Suprapubic skin (tissue), 4 donors: ENCODE measurements at places on chromosomes 12 and 14. TPM values are rescaled to one million over a fixed set of nuclear protein-coding genes. Genes with fewer than 3 reads are reported as not detected.
A peak's percentile ranks its signal among the peaks of the same experiment; 100 is the strongest.

ADCY4 gene
- 4.4 TPM for total RNA-seq

GRCh38 chr12:22525426-22525825 lies 18.9 kb downstream of the C2CD5 start:
- no peak overlapping the region for H3K4me3 ChIP-seq
- H3K36me3 ChIP-seq: peaks cover 29% of the 10 kb centered on the region
- no peaks in the 10 kb centered on the region for H3K27me3 ChIP-seq
- no peak overlapping the region for H3K27ac ChIP-seq

DNA sequence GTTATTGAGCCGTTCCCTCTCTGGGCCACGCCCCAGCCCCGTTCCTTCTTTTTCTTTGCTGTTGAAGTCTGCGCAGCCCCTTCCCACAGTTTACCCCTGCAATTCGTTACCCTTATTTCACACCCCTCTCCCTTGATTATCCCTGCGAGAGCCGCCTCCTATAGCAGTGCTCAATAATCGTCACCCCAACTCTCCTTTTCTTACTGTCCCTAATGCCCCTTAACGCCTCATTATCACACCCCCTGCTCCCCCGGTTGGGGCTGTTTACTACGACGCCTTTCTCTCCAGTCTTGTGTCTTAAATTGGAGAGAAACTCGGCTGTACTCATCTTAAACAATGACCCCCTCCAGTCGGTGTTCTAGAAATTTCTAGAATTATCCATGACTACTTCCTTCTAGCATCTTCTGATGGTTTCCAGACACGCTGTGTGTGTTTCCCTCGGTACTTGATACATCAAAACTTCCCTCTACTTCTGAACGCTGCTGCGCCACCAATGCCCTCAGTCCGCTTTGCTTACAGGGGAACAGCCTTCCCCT lies 713 bp upstream of the FBXL14 start:
- H3K36me3 ChIP-seq: no peaks in the 10 kb centered on the region
- H3K4me3 ChIP-seq: peak overlapping the region; percentile 90

- H3K4me3 ChIP-seq: no peak within 1 kb of the TSS
- DNase-seq: no peak
- H3K4me1 ChIP-seq: no peaks in the 10 kb centered on the region
- H3K27ac ChIP-seq: no peak within 1 kb of the TSS
Measured at GRCh38 chr12:90954921-90955320, at the start of gene CCER1. CCER1 (minus strand) TSS chr12:90955176; CDS start chr12:90954742, 434 bp downstream.

DNA sequence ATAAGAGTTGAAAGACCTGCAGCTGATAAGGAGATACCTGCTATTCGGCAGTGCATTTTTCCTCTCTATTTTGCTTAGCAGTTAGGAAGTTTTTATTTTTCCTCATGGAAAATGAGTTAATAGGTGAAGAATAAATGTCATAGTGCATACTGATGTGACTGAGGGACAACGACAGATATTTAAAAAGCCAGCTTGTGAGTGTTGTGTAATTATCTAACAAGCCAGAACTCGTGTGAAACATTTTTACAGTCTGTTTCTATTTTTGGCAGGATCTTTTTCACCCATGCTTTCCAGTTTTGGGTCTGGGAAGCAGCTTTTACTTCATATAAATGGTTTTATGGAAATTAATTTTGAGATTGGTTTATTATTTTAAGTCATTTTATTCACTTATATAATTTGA lies 2.9 kb downstream of the FBXO34 start:
- H3K36me3 ChIP-seq: peaks cover 5% of the 10 kb centered on the region
- H3K27ac ChIP-seq: no peak overlapping the region
- H3K4me1 ChIP-seq: peaks cover 31% of the 10 kb centered on the region
- H3K4me3 ChIP-seq: no peak overlapping the region
- no peak for DNase-seq

KRT7 gene
- 95.8 TPM for total RNA-seq

- H3K27ac ChIP-seq: no peak overlapping the region
- DNase-seq: no peak
- peaks cover 33% of the 10 kb centered on the region for H3K4me1 ChIP-seq
- no peaks in the 10 kb centered on the region for H3K36me3 ChIP-seq
Measured at GRCh38 chr12:11716794-11717518, 67.5 kb downstream of the ETV6 start.

TAC3 gene
- not detected for total RNA-seq

DNA sequence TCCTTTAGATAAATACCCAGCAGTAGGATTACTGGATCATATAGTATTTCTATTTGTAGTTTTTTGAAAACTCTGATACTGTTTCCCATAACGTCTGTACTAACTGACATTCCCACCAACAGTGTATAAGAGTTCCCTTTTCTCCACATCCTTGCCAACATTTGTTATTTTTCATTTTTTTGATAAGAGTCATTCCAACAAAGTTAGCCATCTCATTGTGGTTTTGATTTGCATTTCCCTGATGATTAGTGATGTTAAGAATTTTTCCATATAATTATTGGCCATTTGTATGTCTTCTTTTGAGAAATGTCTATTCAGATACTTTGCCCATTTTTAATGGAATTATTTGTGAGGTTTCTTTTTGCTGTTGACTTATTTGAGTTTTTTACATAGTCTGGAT lies 486.0 kb downstream of the FLRT2 start:
- DNase-seq: no peak
- H3K27me3 ChIP-seq: no peaks in the 10 kb centered on the region
- H3K27ac ChIP-seq: no peak overlapping the region
- H3K36me3 ChIP-seq: no peaks in the 10 kb centered on the region
- no peaks in the 10 kb centered on the region for H3K4me1 ChIP-seq

- no peak for DNase-seq
- H3K4me3 ChIP-seq: no peak overlapping the region
- no peaks in the 10 kb centered on the region for H3K36me3 ChIP-seq
- peaks cover 3% of the 10 kb centered on the region for H3K27me3 ChIP-seq
- no peak overlapping the region for H3K27ac ChIP-seq
Measured at GRCh38 chr12:16600525-16600924, 5.4 kb downstream of the LMO3 start.

DNA sequence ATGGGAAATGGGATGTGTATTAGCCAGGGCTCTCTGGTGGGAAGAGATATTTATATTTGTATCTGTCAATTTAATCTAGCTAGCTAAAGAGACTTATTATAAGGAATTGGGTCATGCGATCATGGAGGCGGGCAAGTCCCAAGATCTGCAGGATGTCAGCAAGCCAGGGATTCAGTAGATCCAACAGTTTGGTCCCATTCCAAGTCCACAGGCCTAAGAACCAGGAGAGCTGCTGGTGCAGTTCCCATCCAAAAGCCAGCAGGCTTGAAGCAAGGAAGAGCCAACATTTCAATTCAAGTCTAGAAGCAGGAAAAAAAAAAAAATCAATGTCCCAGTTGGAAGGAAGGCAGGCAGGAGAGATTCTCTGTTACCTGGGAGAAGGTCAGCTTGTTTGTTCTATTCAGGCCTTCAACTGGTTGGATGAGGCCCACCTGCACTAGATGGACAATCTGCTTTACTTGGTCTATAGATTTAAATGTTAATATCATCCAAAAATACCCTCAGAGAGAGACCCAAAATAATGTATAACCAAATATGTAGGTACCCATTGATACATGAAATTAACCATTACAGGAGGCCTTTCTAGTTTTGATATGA lies 60.7 kb upstream of the BCAT1 start:
- no peak overlapping the region for H3K4me3 ChIP-seq
- DNase-seq: no peak
- no peaks in the 10 kb centered on the region for H3K27me3 ChIP-seq
- no peaks in the 10 kb centered on the region for H3K36me3 ChIP-seq
- H3K27ac ChIP-seq: no peak overlapping the region

DNA sequence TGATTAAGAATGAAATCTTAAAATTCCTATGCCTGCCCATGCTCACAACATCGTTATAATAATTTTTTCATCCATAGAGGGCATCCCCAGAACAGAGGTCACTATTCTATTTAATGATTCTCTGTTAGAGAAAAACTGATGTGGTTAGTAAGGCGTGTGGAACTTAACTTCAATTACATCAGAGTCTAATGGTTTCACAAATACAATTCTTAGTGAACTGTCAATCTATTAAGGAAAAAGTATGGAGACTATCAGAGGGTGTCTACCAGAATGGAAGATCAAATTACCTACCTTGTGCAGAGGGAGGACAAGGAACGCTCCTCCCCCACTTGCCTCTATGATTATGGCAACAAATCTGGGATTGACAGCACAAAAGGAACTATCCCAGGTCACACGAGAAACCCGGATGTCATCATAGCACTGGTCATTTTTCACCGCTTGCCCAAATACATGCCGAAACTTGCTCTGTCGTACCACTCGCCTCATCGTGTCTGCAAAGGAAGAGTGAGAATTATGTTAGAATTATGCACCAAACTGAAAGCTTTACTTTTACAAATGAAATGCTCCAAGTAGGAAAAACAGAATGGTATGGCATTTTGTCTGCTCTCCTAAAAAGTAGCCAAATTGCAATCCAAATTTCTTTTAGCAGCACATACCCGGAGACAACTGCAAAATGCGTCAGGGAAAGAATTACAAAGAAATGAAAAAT lies 30.3 kb downstream of the CORO1C start:
- H3K4me3 ChIP-seq: no peak overlapping the region
- peak overlapping the region; percentile 53 for H3K27ac ChIP-seq
- H3K4me1 ChIP-seq: peaks cover 50% of the 10 kb centered on the region
- H3K27me3 ChIP-seq: no peaks in the 10 kb centered on the region
- no peak for DNase-seq

GRCh38 chr12:14167005-14167628 lies 185.7 kb upstream of the GRIN2B start:
- H3K27me3 ChIP-seq: no peaks in the 10 kb centered on the region
- H3K4me3 ChIP-seq: no peak overlapping the region
- no peak overlapping the region for H3K27ac ChIP-seq

CCDC92 gene
- total RNA-seq: 11.3 TPM

DNA sequence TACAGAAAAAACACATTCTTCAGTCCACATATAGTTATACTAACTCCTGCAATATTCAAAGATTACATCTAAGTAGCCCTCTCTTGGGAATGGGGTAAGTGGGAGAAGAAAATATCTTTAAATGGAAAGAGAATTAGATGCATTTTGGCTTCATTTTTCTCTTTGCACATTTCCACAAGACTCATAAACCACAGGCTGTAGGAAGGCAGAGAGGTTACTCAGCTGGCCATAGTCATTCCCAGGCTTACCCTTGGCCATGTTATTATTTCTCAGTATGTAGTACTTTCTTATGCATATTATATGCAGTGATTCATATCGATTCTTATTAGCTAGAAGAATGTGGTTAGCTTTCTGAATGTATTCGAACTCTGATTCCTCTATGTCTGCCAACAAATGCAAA lies 92.2 kb downstream of the PTPRR start:
- no peak overlapping the region for H3K27ac ChIP-seq
- no peaks in the 10 kb centered on the region for H3K27me3 ChIP-seq
- H3K4me1 ChIP-seq: no peaks in the 10 kb centered on the region
- H3K36me3 ChIP-seq: no peaks in the 10 kb centered on the region

RAD51AP1 gene
- total RNA-seq: 1.8 TPM

TSPAN31 gene
- 29.8 TPM for total RNA-seq

DNA sequence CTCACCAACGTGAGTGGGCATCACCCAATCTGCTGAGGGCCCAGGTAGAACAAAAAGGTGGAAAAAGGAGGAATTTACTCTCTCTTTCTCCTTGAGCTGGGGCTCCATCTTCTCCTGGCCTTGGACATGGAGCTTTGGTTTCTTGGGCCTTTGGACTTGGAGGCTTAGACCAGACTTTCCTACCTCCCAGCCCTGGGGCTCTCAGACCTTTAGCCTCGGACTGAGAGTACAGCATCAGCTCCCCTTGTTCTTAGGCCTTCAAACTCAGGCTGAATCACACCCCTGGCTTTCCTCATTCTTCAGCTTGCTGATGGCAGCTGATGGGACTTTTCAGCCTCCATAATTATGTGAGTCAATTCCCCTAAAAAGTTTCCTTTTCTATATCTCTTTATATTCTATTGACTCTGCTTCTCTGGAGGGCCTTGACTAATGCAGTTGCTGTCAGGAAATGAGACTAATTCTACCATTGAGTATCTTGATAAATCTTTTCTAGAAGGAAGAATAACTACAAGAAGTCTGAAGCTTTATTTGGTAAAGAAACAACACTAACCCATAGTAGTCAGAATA lies 15.9 kb upstream of the CLEC4E start:
- no peaks in the 10 kb centered on the region for H3K27me3 ChIP-seq
- no peak overlapping the region for H3K27ac ChIP-seq
- H3K36me3 ChIP-seq: no peaks in the 10 kb centered on the region
- H3K4me3 ChIP-seq: no peak overlapping the region
- DNase-seq: no peak
- H3K4me1 ChIP-seq: no peaks in the 10 kb centered on the region

DNA sequence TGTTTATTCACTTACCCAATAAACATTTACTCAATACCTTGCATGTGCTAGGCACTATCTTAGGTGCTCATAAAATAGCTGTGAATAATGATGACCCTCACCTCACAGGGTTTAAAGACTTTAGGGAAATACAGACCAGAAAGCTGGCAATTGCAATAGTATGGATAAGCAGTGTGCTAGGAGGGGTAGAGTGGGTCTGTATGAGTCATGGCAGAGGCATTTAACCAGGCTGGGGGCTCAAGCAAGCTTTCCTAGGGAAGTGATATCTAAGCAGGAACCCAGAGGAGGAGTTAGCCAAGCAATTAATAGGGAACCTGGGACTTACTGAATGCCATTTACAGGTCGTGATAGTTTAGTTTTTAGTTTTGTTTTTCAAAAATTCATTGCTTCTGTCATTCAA lies 123.9 kb upstream of the CCDC198 start:
- no peaks in the 10 kb centered on the region for H3K4me1 ChIP-seq
- no peaks in the 10 kb centered on the region for H3K36me3 ChIP-seq
- DNase-seq: no peak
- no peak overlapping the region for H3K27ac ChIP-seq
- H3K4me3 ChIP-seq: no peak overlapping the region
- H3K27me3 ChIP-seq: no peaks in the 10 kb centered on the region

CLEC4D gene
- not detected for total RNA-seq

DNA sequence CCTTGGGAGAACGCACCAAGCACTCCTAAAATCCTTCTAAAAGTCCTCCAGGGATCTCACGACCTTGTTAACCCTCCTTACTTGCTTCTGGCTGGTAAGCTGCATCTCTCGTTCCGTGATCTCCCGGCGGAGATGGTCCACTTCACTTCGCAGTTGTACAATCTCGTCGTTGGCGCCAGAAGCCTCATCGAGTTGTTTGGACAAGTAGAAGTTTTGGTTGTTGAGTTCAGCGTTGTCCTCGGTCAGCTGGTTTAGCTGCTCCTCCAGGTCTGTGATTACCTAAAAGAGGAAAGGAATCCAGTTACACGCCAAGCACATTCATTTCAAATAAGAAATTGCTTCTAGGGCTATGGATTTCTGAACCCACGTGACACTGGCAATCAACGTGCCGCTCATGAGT lies 67.1 kb downstream of the PRKAB1 start:
- no peak for DNase-seq
- H3K27ac ChIP-seq: no peak overlapping the region
- H3K4me1 ChIP-seq: no peaks in the 10 kb centered on the region
- H3K36me3 ChIP-seq: peaks cover 4% of the 10 kb centered on the region
- no peak overlapping the region for H3K4me3 ChIP-seq
- no peaks in the 10 kb centered on the region for H3K27me3 ChIP-seq

CLEC1A gene
- total RNA-seq: 0.83 TPM

DNA sequence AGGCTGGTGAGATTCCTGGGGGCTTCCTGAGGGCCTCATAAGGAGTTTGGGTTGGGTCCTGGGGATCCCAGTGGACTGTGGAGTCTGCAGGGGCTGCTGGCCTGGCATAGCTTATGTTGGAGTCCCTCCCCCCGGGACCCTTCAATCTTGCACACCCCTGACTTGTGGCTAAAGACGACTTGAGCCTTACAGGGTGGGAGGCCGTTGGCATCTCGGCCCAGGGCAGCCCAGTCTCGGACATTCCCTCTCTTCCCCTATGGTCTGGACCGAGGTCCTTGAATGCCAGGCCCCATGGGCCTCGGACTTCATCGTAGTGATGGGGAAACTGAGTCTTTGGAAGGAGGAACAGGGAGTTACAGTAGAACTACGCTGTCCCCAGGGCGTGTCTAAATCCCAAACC lies 12.5 kb downstream of the RTL1 start:
- H3K4me1 ChIP-seq: peaks cover 14% of the 10 kb centered on the region
- no peak overlapping the region for H3K4me3 ChIP-seq
- peaks cover 12% of the 10 kb centered on the region for H3K27me3 ChIP-seq
